ENCODE measurements at places on chromosomes 4 and X.

- DNase-seq = no peak
These were observed 25.5 kb downstream of the HMX1 start for GRCh38 chr4:8846046-8846720.

DNA sequence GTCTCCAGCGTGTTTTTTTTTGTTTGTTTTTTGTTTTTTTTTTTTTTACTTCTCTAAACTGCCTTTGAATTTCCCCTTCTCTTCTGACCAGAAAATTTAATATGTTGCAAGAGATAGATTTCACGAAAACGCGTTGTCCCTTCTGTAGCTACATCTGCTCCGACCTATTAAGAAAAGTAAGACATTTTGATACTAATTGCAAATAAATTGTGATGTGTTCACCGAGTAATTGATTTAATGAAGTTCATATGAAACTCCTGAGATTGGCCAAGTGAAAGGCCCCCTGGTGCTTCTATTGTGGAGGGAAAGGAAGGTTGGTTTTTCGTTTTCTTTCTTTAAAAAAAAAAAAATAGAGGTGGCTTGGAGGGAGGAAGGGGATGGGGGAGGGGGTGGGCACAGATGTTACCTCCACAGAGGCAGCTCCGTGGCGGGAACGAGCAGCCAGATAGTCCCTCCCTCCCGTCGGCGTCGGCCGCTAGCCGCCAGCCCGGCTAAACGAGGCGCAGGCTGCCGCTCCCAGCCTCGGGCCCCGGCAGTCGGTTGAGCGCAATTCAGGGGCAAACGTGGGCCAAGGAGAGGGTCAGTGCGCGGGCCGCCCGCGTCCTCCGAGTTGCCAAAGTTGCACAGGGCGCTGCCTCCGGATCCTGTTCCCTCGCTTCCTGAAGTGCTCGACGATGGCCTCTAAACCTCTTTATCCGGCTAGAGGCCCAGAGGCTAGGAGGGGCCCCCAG lies 139.1 kb upstream of the ZIC3 start:
- no peak for DNase-seq

DNA sequence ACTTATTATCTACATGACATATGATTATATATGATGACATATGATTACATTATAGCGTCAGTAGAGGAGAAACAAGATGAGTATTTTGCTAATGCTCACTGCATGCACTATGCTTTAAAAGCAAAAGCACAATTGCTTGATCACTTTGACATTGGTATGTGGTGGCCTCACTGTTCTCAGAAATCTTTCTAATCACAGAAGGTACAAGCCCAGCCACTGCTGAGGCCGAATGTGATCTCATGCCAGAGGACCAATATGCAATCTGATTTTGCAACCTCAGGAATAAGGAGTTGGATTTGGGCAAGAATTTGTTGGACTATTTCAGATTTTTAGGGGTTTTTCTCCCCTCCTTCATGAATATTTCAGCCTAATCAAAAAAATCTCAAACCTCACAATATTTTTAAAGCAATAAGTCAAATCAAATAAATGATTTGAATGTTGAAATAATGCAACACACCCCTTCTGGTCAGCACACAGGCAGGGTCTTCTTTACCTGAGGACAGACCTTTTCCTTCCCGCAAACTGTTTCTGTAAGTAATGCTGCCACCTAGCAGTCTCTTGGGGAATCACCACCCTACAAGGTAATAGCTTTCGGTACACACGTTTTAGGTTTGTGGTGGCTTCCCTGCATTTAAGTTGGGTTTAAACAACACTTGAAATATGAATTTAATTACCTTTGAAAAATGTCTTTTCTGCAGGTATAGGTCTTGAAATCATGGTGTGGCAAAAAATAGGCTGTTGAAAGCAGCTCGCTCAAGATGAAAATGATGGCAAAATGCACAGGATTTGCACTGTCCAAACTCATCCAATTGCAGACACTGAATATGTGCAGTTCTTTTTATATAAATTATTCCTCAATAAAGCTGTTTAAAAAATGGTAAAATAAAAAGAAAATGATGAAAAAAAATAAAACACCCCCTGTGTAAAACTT lies 4.8 kb upstream of the CXCL13 start:
- DNase-seq = no peak

DNA sequence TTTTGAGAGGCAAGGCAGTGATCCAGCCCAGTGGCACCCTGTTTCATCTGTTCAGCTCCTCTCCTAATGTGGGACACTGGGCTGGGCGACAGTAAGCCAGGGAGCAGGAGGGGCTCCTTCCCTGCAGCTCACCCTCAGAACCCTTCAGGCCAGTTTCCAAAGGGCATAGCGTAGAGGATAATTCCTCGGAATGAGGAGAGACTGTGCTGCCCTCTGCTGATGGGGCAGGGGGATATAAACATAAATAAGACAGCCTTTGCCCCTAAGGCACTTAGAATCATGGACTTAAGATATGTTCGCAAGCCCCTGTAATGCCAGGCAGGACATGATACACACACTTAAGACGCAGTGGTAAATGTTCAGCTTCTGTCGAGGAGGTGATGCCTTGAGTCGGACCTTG lies 27.9 kb upstream of the ZNF185 start:
- no peak for DNase-seq

DNA sequence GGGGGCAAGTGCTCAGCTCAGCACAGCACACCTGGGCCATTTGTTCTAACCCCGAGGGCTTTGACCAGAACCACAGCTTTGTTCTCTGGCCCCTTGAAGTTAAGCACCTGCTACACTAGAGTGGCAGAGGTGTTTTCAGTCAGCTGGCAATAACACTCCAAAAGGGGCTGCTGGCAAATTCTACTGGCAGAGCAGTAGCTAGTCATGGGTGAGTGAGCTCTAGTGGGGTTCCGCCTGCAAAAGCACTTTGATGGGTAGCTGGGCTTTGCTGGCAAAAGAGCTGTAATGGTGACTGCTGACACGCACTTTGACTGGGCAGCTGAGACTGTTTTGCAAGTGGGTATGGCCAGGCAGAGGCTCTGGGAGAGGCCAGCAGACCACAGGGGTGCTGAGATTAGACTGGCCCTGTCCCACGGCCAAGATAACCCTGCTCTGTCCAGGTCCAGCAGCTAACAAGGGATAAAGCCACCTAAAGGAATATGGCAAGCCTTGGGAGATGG lies 65.2 kb upstream of the TENT5D start:
- DNase-seq = no peak

GRCh38 chr4:37601531-37601930 lies 84.6 kb downstream of the RELL1 start:
- DNase-seq = no peak

- DNase-seq = no peak
These were observed 310.5 kb downstream of the CFAP299 start for GRCh38 chr4:80646061-80646460.

GRCh38 chrX:34873500-34874225 lies 68.9 kb upstream of the FAM47B start:
- no peak for DNase-seq

DNA sequence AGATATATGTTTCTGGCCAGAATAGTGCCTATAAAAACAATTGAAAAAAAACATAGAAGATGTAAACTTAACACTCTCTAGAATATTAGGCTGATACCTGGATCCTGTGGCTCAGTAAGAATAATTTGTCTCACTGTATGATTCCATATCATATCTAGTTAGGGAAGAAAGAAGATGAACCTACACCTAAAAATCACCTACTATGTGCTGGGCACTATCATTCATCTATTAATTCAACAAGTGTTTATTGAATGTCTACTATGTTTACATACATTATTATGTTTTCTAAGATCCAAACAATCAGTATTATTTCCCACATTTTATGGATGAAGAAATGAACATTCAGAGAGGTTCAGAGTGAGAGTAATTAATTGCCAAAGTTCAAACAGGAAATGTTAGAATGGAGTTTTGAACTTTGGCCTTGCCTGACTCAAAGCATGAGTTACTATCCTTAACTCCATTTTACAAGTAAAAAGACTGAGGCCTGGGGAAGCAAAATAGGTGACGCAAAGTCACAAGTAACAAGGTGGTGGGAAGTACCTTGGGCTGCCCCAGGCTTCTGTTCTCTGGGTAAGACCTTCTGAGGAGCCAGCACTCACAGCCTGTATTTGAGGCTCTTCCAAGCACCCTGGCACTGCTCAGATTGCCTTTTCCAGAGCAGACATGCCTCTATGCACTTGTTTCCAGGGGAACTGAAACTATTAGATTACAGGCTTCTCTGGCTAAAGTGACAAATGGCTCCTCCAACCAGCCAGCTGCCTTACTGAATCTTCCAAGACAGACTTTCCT lies 111.1 kb upstream of the ACSL4 start:
- no peak for DNase-seq

GRCh38 chrX:92230628-92231027 lies 451.5 kb downstream of the PCDH11X start:
- DNase-seq = no peak

GRCh38 chr4:118280501-118281218 lies 72.1 kb downstream of the PRSS12 start:
- DNase-seq = peak; percentile 3

DNA sequence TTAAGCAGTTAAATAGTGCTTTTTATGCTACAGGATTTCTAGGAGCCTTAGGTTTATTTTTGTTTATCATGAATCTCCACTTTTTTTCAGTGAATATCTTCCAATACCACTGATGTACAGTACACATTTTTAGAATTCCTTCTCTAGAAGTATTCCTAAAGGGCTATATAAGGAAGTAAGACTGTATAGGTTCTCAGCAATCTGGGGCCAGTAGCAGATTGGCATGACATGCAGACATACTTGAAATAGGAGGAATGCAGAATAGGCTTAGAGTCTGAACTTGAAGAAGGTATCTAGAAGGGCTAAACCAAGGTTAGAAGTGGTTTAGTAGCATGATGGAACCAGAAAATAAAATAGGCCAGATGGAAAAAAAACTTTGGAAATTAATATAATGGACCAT lies 29.8 kb downstream of the HEPH start:
- DNase-seq = no peak

- DNase-seq = no peak
These were observed 18.8 kb downstream of the SPACA5 start for GRCh38 chrX:48025561-48025960.

- DNase-seq = no peak
These were observed 793 bp downstream of the NALF2 start for GRCh38 chrX:69504626-69505612.

DNA sequence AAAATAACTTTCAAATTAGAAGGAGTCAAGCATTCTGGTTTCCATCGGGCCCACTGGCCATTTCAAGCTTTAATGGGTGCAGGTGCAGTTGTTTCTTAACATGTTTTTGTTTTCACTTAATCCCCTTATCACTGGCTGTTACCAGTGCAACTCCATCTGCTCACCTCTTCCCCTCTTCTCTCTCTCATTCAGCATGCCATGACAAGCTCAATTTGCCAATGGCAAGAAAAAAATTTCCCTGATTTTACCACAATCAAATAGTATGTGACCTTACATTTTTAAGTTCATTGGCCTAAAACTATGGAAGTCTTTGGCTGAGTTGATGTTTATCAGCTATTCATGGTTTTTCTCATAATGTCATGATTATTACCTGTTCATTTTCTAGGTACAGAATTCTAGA lies 299.1 kb upstream of the BMP3 start:
- DNase-seq = no peak

DNA sequence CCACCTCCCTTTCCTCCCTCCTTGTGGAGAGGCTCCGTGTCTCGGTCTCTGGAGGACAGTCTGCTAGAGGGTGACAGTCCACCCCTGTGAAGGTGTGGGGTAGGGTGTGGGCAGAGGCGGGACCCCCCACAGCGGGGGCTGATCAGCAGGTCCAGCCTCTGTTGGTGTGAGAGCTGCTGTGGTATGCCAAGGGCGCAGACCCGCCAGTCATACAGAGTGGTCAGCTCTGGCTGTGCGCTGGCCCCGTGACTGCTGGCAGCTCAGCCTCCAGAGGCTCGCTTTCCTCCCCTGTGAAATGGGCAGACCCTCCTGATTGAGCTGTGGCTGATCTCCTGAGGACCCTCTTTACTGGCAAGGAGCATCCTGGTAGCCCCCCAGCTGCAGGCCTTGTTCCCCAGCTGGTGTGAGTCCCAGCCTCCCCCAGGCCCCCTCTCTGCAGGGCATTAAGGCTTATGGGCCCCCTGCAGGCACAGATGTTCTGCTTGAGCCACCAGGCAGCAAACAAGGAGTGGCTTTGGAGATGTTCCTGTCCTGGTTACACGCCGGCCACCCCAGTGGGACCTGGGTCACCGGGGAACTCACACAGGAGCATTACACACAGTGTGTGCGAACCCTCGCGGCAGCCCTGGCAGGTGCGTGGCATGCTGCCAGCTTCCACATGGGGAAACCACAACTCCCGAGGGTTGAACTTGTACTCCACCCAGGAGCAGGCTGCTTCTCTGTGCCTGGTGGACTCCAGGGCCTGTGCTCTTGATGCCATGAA lies 76.8 kb downstream of the PPP2R2C start:
- no peak for DNase-seq

- no peak for DNase-seq
These were observed 98.4 kb downstream of the STIM2 start for GRCh38 chr4:26958925-26959653.

DNA sequence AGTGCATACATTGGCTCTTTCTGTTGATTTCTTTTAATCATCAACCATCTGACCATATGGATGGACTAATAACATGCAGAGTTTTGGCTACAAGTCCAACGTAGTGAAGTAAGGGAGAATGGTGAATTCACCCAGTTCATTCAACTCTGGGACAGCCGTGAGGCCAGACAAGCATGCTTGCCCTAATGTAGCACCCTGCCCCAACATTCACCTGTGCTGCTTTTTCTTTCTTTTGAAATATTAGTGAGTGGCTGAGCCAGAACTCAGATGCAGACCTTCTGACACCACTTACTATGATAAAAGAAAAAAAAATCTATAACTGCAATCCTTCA lies 17.5 kb downstream of the ARSJ start:
- DNase-seq = no peak

- DNase-seq = no peak
These were observed 62.6 kb downstream of the GRXCR1 start for GRCh38 chr4:42954963-42955669.

DNA sequence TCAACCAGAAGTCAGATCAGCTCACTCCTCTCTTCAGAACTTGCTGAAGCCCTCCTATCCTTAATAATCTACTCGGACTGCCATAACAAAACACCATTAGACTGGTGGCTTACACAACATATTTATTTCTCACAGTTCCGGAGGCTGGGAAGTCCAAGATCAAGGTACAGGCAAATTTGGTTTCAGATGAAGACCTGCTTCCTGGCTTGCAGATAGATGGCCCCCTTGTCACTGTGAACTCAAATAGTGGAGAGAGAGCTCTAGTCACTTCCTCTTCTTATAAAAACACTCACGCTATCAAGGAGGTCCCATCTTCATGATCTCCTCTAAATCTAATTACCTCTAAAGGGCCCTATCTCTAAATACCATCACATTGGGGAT lies 125.1 kb downstream of the CAMK2D start:
- DNase-seq = no peak

DNA sequence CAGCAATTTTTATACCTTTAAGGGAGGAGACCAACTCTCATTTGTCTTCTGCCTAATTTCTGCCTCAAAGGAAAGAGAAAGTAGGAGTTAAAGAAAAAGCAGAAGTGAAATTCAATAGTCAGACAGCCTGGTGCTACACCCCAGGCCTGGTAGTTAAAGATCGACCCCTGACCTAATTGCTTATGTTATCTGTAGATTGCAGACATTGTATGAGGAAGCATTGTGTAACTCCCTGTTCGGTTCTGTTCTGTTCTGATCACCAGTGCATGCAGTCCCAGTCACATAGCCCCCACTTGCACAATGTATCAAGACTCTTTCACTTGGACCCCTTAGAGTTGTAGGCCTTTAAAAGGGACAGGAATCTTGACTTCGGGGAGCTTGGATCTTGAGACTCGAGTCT lies 335.9 kb upstream of the AR start:
- no peak for DNase-seq

Measured in stimulated activated CD4-positive, alpha-beta T cell treated with anti-CD3 and anti-CD28 coated beads, Interleukin-2, amount 100 ng/mL, for 48 hours (primary cell).